ENCODE measurements at places on chromosomes 12 and 14. TPM values are rescaled to one million over a fixed set of nuclear protein-coding genes. Genes with fewer than 3 reads are reported as not detected.

DNA sequence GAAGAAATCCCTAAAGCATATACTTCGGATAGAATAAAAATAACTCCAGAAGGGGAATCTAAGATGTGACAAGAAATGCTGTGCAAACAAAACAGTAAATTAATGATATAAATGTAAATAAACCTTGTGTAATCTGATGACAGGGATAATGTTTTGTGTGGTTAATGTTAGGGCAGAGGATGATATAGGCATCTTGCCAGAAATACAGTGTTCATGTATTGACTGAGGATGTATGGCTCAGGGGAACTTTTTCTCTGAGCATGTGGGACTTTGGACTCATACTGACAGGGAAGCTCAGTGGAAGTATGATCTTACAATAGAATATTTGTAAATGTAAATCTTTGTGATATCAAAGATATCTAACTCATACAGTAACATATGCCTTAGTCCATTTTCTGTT is 420.2 kb downstream of the TMTC2 start:
- no peak for DNase-seq
- H3K4me1 ChIP-seq: no peaks in the 10 kb centered on the region
- no peak overlapping the region for H3K27ac ChIP-seq
- H3K27me3 ChIP-seq: no peaks in the 10 kb centered on the region
- H3K4me3 ChIP-seq: no peak overlapping the region

GRCh38 chr14:97499790-97500481 is 702.8 kb downstream of the VRK1 start:
- H3K27ac ChIP-seq: no peak overlapping the region
- no peaks in the 10 kb centered on the region for H3K4me1 ChIP-seq
- DNase-seq: no peak
- H3K27me3 ChIP-seq: peaks cover 2% of the 10 kb centered on the region
- no peak overlapping the region for H3K4me3 ChIP-seq
- no peaks in the 10 kb centered on the region for H3K36me3 ChIP-seq

WNT1 gene
- not detected for total RNA-seq

DEPDC4 gene
- 0.88 TPM for total RNA-seq
